Stimulated activated CD8-positive, alpha-beta memory T cell treated with anti-CD3 and anti-CD28 coated beads, Interleukin-12 subunit alpha, Interleukin-12 subunit beta, amount 100 ng/mL, for 4 hours (primary cell): ENCODE measurements at places on chromosomes 7 and 10.

DNA sequence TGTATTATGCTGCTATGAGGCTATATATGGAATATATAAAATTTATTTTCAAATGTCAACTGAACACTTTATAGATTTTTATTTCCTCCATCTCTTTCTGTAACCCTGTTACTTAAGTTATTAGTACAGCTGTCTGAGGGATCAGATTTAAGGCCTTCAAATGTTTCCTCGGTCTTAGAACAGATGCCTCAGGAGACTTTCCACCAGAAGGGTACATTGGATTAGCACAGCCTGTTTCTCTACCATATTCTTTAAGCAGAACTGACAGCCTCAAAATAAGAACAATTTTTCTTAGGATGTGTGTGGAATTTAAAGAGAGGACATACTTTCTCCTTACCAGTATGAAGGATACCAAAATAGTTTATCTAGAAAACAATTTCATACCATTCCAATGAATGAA is 53.0 kb upstream of the HGF start:
- no peak for DNase-seq

GRCh38 chr7:18458830-18459229 is 36.7 kb upstream of the HDAC9 start:
- DNase-seq, result no peak

GRCh38 chr10:94397549-94398370 is 4.6 kb upstream of the TBC1D12 start:
- DNase-seq, result no peak

GRCh38 chr10:16943295-16944285 is 126.4 kb upstream of the RSU1 start:
- no peak for DNase-seq

DNA sequence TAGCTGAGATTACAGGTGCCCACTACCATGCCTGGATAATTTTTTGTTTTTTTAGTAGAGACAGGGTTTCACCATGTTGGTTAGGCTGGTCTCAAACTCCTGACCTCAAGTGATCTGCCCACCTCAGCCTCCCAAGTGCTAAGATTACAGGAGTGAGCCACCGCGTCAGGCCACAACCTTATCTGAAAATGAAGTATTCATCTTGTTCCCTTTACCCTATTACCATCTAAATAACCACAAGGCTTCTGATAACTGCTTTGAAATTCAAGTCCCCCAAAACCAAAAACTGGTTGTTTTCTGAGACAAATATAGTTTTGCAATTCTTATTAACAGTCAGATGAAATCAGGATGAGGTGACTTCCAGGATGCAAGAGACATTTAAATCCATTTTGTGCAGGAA is 2.4 kb downstream of the TCTN3 start:
- no peak for DNase-seq

DNA sequence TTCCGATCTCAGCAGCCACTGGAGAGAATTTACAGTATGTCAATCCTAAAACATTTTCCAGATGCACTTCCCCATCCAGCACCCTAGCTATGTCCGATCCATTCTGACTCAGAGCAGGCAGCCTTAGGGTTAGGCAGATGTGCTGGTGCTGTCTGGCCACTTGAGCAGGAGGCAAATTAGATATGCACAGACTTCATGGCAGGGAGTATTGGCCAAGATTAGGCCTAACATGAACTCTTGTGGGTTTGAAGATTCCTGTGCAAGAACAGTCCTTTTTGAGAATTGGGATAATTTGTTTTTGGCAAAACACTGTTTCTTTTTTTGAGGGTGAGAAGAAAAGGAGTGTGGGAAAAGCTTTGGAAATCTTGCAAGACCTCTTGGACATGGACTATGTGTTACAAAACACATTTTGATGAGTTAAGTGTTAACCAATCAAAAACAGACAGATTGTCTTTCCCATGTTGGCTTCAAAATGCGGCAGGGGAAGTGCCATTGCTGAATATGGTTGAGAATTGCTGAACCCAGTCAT is 218.6 kb upstream of the INHBA start:
- DNase-seq, result no peak

- DNase-seq, result no peak
These were observed 13.6 kb downstream of the GNG11 start for GRCh38 chr7:93935102-93935501.

- DNase-seq, result no peak
These were observed 23.2 kb downstream of the BET1 start for GRCh38 chr7:93980744-93981479.

DNA sequence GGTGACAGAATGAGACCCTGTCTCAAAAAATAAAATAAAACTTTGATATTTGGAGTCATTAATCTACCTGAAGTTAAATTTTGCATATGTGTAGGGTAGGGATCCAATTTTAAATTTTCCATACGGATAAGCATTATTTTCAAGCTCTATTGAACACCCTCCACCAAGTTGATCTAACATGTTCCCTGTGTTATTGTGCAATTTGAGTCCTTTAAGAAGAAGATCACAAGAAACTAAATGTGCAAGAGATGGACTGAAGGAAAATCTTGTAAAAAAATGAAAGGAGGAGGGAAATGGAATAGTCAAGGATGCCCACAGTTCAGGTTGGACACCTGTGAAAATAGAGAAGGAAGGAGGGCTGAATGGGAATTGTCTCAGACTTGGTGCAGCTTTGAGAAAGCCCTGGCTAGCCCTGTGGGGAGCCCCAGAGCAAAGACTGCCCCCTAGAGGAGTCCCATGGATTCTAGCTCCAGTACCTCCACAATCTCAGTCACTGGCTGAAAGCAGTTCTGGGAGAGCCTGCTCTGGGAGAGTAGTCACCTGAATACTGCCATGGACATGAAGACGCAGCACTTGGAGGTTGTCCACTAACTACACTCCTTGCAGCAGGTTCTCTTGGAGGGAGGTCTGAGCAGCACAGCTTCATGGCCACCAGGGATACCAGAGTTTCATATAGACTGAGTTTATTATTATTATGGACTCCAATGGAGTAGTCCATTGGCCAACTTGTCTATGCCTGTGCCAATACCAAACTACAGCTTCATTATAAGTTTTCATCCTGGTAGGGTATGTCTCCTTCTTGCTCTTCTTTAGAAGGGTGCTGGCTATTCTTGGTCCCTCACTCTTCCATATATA is 5.7 kb upstream of the TIAL1 start:
- DNase-seq, result no peak

- DNase-seq, result no peak
These were observed 412.0 kb downstream of the CNTNAP2 start for GRCh38 chr7:146528581-146528980.

DNA sequence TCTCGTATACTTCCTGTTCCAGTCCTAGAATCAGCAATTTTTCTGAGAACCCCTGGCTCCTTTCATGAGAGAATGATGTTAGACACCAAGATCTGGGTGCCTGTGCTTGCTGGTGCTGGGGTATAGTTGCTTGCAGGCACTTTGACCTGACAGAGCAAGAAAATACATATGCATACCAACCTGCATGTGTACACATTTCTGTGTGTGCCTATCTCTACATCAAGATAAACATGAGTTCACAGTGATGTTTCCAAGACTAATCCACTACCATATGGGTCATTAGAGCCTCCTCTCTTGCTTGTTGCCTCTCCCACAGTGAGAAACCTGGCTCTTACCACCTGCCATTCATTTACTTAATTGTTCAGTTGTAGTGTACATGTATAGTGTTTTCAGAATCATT is 229.1 kb upstream of the IGFBP3 start:
- DNase-seq, result no peak

GRCh38 chr10:70658582-70659136 is 13.6 kb upstream of the ADAMTS14 start:
- no peak for DNase-seq

DNA sequence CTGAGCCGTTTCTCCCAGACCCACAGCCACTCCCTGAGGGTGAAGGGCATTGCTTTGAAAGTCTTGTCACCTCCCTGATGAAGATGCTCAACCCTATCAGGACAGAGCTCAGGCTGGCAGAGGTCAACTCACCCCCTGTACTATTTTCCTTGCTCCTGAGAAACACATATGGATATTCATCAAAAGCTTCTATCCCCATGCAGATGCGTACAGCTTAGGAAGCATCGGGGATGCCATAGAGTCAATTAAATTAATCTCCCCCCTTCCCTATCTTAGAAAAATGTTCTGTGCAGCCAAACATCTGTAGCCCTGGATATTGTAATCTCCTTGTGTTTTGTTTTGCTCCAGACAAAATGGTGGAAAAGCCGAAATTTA is 67.2 kb downstream of the EMX2 start:
- DNase-seq, result no peak

DNA sequence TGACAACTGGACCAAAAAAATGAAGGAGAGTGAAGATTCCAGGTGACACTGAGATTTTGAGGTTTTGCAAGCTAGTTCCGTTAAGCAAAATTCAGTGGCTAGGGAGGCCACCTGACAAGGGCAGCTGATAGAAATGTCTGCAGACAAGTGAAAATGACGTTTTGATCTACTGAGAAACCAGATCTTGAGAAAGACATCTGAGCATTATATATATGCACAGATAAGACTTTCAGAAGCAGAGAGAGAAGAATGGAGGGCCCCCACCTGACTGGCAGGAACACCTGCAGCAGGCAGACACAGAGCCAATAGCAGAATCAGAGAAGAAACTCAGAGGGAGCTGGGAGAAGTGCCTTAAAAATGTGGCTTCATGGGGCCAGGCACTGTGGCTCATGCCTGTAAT is 76.1 kb upstream of the LRGUK start:
- no peak for DNase-seq

DNA sequence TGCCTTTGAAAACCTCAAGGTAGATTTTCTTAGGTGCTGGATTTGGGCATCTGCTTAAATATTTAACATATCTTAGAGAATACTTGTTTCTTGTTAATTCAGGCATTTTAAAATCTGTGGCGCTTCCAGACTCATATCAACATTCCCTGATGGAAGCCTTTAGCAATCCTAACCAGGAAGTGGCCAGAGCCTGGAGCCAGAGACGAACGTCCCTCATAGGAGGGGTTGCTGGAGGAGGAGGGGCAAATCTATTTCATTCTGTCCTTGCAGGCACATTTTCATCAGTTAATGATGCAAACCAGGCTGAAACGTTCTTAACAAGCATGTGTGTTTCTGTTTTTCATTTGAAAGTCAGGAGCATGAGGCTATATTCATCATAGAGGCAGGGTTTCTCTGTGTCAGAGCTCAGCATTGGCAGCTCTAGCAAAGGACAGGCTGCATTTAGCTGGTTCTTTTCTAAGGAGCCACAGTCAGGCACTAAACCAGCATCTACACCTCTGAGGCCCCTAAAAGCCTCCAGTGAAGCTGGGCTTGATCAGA is 17.8 kb upstream of the IFIT2 start:
- DNase-seq, result no peak

DNA sequence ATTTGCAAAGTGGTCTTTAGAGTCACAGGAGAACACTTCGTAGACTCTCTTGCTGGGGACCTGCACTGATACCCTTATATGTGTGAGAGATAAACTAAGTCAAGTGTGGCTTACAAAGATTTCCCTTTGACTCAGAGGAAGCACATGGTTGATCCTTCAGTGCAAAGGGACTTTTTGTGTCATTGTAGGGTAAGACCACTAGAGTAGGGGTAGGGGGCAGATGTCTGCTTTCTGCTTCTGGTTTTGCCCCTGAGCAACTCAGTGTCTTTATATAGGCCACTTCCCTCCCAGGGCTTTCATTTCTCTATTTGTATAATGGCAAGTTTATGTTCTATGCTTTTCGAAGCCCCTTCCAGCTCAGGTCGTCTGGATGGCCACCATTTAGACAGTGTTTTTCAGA is 281.7 kb downstream of the SORCS3 start:
- DNase-seq, result no peak

DNA sequence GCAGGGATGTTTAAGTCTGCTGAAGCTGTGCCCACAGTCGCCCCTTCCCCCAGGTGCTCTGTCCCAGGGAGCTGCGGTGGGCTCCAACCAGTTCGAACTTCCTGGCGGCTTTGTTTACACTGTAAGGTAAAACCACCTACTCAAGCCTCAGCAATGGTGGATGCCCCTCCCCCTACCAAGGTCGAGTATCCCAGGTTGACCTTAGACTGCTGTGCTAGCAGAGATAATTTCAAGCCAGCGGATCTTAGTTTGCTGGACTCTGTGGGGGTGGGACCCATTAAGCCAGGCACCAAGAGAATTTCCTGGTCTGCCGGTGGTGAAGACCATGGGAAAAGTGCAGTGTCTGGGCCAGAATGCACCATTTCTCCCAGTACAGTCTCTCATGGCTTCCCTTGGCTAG is 56.0 kb downstream of the CCDC7 start:
- no peak for DNase-seq

- no peak for DNase-seq
These were observed 39.5 kb downstream of the XRCC2 start for GRCh38 chr7:152636441-152636840.

- DNase-seq, result no peak
These were observed 162.2 kb downstream of the SH3PXD2A start for GRCh38 chr10:103692952-103693811.

DNA sequence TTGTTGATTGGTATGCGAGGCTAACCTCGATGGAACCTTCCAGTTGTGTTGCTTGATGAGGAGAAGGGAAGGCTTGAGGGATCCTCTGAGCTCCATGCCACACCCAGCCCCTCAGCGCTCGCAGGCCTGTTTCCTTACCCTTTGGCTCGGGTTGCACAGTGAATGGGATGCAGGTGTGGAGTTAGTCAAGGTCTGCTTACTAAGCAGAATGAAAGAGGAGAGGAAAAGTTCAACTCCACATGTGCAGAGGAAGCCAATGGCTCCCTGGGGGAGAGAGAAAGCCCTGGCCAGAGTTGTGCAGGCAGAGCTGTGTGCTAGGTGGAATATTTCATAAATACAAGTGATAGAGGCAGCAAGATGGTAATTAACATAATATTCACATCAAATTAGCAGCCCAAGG is 85.5 kb downstream of the JCAD start:
- no peak for DNase-seq

DNA sequence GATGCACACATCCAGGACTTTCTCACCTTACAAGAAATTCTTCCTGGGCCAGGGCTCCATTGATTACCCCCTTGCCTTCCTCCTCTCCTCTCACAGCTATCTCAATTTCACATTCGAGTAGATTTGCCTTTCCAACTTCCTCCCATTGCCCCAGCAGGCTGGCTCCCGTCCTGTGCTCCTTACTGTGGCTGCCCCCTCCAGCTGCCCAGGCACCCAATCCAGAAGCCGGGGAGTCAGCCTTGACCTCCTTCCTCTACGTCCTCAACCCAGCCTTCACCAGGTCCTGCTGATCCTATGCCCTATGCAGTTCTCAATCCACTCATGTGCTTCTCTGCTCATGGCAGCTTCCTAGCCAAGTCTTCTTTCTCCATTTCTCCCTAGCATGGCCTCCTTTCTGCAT is 85.7 kb upstream of the GPR26 start:
- no peak for DNase-seq

- no peak for DNase-seq
These were observed 189.4 kb downstream of the HDAC9 start for GRCh38 chr7:18684916-18685315.

DNA sequence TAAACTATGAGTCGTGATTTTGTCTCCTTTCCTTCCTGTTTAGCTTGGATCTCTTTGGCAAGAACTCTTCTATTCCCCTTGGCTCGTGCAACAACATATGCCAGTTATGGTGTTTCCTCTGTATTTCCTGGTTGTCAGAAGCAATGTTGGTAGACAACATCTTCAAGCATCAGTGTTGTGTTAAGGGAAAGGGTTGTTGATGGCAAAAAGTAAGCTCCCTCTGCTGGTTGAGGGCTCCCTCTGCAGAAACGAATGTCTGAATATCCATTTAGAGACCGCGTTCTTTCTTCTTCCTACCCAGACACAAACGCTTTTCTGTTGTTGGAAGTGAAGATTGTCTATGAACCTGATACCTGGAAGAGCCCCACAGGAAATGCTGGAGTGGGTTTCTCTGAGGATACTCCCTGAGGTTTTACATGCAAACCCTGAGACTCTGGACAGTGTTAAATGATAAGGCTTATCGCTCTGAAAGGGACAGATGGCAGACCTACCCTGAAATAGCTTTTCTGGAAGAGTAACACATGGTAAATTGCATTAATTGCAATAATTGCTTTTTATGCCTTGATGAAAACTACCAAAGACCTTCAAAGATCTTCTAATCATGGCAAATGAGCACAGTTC is 23.5 kb upstream of the C1QL3 start:
- DNase-seq, result no peak
